Activated CD4-positive, alpha-beta memory T cell treated with anti-CD3 and anti-CD28 coated beads for 36 hours (primary cell): ENCODE measurements at places on chromosomes 16 and 17. TPM values are rescaled to one million over a fixed set of nuclear protein-coding genes. Genes with fewer than 3 reads are reported as not detected.

The PSMD11 gene
- 162 TPM for total RNA-seq

DNA sequence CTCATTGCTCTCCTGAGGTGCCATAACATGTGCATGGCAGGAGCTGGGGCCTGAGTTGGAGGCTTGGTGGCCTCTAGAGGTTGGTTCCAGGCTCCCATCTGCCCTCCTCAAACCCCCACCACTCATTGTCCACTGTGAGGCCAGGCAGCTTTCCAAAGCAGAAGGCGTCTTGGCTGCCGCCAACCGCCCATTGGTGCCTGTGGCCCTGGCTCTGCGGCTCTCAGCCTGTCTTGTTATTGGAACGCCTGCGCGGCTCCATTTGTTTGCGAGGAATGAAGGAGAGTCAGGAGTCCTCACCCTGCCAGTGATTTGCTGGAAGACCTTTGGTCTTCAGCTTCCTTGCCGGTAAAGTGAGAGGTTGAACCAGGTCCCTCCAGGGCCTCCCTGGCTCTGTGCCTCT, 43.6 kb downstream of the OR1D5 start:
- no peaks in the 10 kb centered on the region for H3K27me3 ChIP-seq
- H3K36me3 ChIP-seq, result peaks cover 41% of the 10 kb centered on the region
- H3K27ac ChIP-seq, result no peak overlapping the region
- H3K4me1 ChIP-seq, result no peaks in the 10 kb centered on the region

The SKAP1 gene
- 71.7 TPM for total RNA-seq

- no peaks in the 10 kb centered on the region for H3K27me3 ChIP-seq
- H3K36me3 ChIP-seq, result no peaks in the 10 kb centered on the region
- no peak overlapping the region for H3K4me3 ChIP-seq
Measured at GRCh38 chr16:15775663-15776304, 81.0 kb downstream of the MYH11 start.

GRCh38 chr16:31572821-31573220, 45.1 kb downstream of the AHSP start:
- H3K27me3 ChIP-seq, result peaks cover 33% of the 10 kb centered on the region
- peaks cover 5% of the 10 kb centered on the region for H3K4me1 ChIP-seq
- no peak overlapping the region for H3K27ac ChIP-seq
- DNase-seq, result no peak
- H3K36me3 ChIP-seq, result peaks cover 7% of the 10 kb centered on the region
- H3K4me3 ChIP-seq, result no peak overlapping the region

DNA sequence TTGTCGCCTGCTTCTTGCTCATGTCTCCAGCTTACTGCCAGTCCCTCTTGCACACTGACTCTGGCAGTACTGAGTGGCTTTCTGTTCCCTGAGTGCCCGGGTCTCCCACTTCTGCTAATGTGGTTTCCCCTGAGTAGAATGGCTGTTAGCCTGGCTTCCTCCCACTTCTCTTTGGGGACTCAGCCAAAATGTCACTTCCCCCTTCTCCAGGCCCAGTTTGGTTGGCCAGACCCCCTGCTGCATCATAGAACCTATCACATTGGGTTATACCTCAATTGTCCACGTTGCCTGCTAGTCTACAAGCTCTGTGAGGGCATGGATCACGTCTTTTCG, 304.4 kb downstream of the HS3ST3B1 start:
- peaks cover 2% of the 10 kb centered on the region for H3K27me3 ChIP-seq
- H3K27ac ChIP-seq, result no peak overlapping the region
- no peak for DNase-seq
- no peaks in the 10 kb centered on the region for H3K36me3 ChIP-seq
